ENCODE measurements at places on chromosomes 5 and 9. TPM values are rescaled to one million over a fixed set of nuclear protein-coding genes. Genes with fewer than 3 reads are reported as not detected.

DNA sequence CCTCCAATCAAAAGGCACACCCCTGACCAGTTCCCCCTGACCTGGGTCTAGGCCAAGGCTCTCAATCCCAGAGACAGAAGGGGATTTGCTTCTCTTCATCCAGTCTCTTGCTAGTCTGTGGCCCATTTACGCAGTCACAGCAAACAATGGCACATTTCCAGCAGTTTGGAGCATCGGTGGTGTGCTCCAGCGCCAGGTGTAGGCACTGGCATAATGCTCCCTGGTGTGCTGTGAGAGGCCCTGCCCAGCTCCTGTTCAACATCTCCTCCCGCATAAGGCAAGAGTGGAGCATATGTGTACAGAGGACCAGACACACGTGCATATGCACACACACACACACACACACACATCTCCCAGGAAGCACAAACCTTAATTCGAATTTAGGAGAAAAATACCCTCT lies 79.5 kb upstream of the ERCC6L2 start:
- H3K36me3 ChIP-seq = no peaks in the 10 kb centered on the region
- H3K27me3 ChIP-seq = no peaks in the 10 kb centered on the region
- no peak for DNase-seq
- no peak overlapping the region for H3K4me3 ChIP-seq

DNA sequence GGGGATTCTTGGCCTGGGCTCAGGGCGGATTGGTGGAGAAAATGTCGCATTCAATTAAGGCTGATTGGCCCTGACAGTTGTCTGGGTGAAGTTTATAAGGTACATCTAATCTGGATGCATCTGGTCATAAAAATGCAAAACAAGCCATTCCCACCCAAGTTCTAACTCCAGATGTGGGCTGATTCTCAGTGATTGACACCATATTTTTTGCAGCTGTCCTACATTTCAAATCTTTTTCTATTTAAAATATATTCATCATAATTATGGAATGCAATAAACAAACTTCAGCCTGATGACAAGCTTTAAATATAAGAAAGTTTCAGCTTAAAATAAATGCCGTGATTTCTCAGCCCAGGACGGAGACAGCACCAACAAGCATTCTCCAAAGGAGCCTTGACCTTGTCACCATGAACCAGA lies 146.4 kb upstream of the SMIM23 start:
- no peak for DNase-seq
- H3K4me3 ChIP-seq = no peak overlapping the region
- no peaks in the 10 kb centered on the region for H3K36me3 ChIP-seq
- H3K27ac ChIP-seq = no peak overlapping the region

DNA sequence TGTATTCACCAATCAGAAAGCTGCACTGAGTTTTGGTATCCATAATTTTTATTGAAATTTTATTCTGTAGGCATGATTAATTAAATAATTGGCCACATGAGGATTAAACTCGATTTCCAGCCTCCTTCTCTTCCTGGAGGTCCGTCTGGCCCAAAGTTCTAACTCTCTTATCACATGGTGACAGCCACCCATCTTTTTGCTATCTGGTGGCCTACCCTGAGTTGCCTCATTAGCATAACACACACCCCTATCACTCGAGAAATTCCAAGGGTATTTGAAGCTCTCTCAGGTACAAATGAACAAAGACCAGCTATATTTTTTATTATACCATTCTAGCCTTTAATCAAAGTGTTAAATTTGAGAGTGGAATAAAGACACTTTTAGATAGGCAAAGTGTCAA lies 57.7 kb downstream of the APC start:
- no peaks in the 10 kb centered on the region for H3K36me3 ChIP-seq
- H3K27ac ChIP-seq = no peak overlapping the region
- H3K4me3 ChIP-seq = no peak overlapping the region
- DNase-seq = no peak

SLC22A4 gene
- 48.3 TPM for total RNA-seq

DNA sequence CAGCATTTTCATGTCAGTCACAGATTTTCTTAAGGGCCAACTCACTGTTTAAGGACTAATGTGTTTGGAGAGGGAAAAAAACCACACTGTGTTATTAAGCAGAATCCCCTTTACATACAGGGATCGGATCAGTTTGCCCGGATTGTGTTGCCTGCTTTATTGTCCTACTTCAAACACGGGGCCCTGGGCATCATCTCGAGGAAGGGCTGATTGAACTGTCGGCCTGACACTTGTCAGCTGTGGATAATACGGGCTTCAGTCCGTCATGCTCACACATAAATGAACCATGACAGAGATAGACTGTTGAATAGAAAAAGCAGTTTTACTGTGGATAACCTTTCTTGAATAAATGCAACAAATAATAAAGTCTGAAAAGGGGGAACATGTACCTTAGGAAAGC lies 325.0 kb downstream of the ZSWIM6 start:
- H3K27me3 ChIP-seq = no peaks in the 10 kb centered on the region
- no peak overlapping the region for H3K4me3 ChIP-seq
- no peak overlapping the region for H3K27ac ChIP-seq
- H3K4me1 ChIP-seq = no peaks in the 10 kb centered on the region

- H3K4me3 ChIP-seq = no peak overlapping the region
- peak overlapping the region; percentile 17 for H3K27ac ChIP-seq
- DNase-seq = no peak
- H3K27me3 ChIP-seq = no peaks in the 10 kb centered on the region
Measured at GRCh38 chr5:178332210-178332641, 99.6 kb upstream of the PHYKPL start.
